ENCODE measurements at places on chromosomes 16 and 17. TPM values are rescaled to one million over a fixed set of nuclear protein-coding genes. Genes with fewer than 3 reads are reported as not detected.

The PCYT2 gene
- 58.3 TPM for total RNA-seq

The GGT6 gene
- total RNA-seq = 98.0 TPM

The KRTAP4-6 gene
- total RNA-seq = not detected

The KRTAP1-5 gene
- not detected for total RNA-seq
